ENCODE measurements at places on chromosomes 7 and 10.

DNA sequence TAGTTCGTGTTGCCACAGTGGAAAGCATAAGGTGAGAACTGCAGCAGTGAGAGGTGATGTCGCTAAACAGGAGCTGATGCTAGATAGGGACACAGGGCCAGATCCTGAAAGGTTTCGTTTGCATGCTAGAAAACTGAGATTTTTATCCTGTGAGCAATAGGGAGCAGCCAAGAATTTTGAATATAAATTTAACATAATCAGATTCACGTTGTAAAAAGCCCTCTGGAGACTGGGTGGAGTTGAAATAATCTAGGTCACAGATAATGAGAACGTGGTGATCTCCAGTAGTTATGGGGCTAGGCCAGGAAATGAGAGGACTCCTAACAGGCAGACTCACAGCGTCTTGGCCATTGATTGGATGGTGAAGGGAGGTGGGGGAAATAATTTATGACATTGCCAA, 92.1 kb upstream of the IMMP2L start:
- DNase-seq: no peak

GRCh38 chr10:6988654-6989053, 408.6 kb upstream of the PRKCQ start:
- DNase-seq: no peak

DNA sequence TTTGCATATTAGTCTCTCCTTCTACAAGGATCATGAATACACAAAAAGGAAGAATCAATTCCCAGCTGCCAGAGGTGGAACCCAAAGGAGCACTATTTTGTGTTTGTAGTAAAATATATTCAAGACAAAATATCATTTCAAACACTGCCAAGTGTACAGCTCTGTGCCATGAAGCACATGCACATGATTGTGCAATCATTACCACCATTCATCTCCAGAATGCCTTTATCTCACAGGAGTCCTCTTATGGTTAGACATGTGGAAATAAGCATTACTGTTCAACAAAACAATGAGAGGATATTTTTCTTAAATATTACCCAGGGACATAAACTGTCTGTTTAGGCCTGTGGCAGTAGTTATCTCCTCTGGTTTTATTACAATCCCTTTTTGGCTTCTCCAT, 151.4 kb upstream of the PPP1R3A start:
- no peak for DNase-seq

DNA sequence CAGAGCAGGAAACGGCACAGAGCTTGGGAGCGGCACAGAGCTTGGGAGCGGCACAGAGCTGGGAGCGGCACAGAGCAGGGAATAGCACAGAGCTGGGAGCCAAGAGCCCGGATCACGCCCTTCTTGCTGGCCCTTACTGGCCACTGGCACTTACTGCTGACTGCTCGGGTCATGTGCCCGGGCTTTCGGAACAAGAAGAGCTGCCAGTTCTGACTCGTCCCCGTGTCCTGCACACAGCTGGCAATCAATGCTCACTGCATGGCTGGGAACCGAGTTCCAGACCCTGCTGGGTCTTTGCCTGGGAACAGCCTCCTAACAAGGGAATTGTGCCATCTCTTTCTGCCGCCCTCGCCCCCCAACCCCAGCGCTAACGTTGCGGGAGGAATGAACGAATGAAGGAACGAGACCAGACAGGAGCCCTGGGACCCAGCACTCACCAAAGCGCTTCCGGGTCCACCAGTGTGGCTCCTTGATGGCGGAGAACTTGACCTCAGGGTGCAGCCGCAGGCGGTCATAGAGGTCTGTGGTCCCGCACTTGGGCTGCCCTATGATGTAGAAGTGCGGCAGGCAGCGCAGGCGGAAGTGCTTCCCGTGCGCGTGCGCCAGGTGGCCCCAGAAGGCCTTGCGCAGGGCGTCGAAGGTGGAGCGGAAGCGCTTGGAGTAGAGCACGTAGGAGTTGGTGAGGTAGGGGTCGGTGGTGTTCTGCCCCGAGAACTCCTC, 49.1 kb downstream of the CHST15 start:
- no peak for DNase-seq

DNA sequence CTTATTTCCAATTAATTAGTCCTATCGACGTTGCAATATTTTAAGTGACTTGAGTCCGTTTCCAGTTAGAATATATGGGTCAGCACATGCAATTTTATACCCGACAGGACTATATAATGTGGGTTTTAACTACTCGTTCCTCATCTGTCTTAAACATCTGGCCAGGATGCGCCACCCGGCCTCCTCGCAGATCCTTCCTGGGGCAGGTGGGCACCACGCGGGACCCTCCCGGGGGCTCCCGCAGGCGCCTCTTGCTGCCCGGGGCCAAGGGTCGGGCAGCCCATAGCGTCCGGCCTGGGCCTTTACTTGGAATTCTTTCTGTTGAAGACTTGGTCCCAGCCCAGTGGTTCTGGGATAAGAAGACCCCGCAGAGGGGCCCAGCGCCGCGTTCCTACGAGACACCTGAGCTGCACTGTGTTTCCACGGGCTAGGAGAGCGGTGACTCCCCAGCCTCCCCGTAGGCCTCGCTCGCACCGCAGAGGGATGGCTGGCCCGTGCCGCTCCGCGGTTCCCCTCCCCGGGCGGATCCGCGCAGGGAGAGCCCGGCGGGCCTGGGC, 10.1 kb upstream of the MNX1 start:
- no peak for DNase-seq

GRCh38 chr10:111836064-111836463, 347.5 kb downstream of the GPAM start:
- DNase-seq: no peak

DNA sequence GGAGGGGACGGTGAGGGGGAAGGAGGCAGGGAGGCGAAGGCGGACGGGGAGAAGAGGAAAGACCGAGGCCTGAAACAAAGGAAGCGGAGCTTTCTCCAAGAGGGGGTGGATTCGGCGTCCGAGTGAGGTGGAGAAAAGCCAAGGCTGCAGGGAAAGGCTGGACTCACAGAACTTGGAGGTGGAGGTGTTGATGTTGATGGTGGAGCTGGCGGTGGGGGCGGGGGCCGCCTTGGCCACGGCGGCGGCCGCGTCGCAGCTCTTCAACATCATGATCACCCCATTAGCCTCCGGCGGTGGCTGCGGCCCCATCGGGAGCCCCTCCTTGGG, 578 bp downstream of the CACUL1 start:
- peak; percentile 62 for DNase-seq

- DNase-seq: no peak
Measured at GRCh38 chr7:139538881-139539635, 15.6 kb downstream of the CLEC2L start.

GRCh38 chr10:10956681-10957542, 60.8 kb upstream of the CELF2 start:
- no peak for DNase-seq

DNA sequence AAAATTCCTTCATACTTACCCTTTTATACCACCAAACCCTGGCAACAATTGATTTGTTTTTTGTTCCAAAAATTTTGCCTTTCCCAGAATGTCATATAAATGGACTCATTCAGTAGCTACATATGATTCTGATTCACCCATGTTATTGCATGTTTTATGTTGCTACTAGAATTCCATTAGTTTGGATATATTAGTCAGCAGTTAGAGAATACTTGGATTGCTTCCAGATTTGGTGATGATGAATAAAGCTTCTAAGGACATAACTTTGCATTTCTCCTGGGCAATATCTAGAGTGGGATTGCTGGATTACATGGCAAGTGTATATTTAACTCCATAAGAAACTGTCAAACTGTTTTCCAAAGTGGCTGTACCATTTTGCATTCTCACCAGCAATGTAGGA, 806.9 kb downstream of the DNAJB9 start:
- no peak for DNase-seq

DNA sequence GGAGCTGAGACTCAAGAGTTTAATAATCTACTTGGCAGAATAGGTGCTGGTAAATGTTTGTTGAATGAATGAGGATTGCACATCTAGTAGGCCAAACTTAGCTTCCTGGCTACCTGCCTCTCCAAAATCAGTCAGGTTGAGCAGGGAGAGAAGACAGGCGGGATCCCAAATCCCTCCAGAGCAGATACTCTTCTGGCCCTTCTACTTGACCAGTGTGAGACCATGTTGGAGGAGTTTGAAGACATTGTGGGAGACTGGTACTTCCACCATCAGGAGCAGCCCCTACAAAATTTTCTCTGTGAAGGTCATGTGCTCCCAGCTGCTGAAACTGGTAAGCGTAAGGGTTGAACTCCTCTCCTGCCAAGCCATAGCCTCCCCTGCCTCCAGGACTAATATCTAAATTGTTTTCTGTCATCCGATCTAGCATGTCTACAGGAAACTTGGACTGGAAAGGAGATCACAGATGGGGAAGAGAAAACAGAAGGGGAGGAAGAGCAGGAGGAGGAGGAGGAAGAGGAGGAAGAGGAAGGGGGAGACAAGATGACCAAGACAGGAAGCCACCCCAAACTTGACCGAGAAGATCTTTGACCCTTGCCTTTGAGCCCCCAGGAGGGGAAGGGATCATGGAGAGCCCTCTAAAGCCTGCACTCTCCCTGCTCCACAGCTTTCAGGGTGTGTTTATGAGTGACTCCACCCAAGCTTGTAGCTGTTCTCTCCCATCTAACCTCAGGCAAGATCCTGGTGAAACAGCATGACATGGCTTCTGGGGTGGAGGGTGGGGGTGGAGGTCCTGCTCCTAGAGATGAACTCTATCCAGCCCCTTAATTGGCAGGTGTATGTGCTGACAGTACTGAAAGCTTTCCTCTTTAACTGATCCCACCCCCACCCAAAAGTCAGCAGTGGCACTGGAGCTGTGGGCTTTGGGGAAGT, 2.2 kb upstream of the MBLAC1 start:
- DNase-seq: no peak

DNA sequence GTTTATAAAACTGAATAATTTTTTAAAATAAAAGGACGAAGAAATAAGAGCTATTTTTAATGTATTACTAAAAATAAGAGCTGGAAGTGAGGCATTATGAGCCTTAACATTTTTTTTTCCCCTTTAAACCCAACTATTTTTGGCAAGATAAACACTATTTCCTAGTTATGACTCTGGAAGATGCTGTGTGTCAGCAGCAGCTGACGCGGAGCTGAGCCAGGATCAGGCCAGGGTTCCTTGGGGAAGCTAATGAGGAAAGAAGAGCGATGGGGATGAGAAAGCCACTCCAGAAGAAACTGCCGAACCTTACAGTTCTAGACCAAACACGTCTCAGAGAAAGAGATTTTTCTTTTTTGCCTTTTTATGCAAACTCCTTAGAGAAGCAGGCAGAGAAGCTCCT, 85.9 kb downstream of the USP6NL start:
- DNase-seq: no peak

- DNase-seq: no peak
Measured at GRCh38 chr10:48465860-48466521, 138.9 kb downstream of the ARHGAP22 start.

- no peak for DNase-seq
Measured at GRCh38 chr7:93751421-93751820, 139.1 kb downstream of the TFPI2 start.

DNA sequence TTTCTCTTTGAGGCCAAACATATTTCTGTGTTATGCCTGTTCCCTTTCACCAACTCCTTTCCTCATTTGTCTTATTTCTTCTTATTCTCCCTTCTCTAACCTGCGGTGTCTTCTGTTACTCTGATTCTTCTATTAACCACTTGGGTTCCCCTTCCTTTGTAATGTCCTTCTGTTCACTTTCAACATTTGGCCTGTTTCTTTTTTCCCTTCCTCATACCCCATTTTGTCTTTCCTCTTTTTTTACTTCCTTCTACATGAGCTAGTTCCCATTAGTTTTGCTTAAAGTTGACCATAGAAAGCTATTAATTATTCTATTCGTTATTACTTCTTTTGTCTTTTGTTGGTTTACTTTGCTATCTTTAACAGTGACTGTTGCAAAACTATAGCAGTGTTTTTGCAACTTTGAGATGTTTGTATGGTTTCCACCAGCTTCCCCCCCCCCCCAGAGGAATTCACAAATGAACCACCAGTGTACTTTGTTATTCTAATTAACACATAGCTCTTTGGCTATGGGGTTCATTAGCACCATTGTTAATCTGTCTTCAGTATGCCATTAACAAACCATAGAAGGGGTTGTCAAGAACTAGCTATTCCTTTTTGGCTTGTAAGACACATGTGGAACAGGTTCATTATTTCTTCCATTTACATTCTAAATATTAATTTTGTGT, 2.9 kb downstream of the LRGUK start:
- DNase-seq: no peak

DNA sequence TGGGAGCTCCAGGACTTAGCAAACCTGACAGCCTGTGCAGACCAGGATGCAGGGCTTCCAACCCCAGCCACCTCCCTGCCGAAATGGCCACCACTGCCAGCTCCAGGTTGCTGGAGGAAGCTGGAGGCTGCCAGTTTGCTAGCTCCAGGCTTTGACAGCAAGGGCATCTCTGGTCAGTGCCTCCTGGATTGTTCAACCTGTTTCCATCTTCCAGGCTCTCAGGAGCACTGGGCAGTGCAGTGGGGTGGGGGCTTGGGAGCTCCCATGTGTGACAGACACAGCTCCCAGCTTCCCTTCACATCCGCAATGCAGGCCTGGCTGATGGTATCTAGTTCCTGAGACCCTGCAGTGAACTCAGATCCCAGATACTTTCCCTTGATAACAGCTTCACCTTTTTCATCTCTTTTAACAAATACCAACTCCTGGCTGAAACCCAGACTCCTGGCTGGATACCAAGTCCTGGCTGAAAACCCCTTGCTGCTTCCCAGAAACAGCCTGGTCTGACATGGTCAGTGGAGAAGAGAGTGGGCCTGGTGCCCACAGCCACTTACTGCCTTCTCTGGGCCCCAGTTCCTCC, 20.8 kb upstream of the RET start:
- no peak for DNase-seq

DNA sequence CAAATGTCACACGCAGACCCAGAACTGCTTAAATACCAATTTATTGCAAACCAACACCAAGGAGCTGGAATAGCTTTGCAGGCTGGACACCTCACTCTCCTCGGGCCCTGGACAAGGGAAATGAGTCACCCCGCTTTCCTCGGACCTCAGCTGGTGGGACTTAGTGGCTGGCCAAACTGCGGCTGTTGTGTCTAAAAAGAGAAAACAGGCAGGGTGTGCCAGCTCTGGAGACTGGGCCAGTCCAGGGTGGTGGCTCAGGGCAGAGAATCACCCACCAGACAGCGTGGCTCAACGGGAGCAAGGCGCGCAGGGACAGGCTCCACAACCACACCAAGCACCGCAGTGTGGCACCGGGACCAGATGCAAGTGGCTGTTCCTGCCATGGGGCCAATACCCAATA, 58.2 kb upstream of the CAMK2B start:
- DNase-seq: peak; percentile 67

GRCh38 chr7:133009426-133010252, 72.3 kb downstream of the CHCHD3 start:
- DNase-seq: no peak

GRCh38 chr7:26504411-26505120, 212.9 kb downstream of the SNX10 start:
- no peak for DNase-seq

- peak; percentile 84 for DNase-seq
Measured at GRCh38 chr7:108246227-108246837, 116.2 kb upstream of the LAMB4 start.
